ENCODE measurements at places on chromosomes 3 and 15.
A peak's percentile ranks its signal among the peaks of the same experiment; 100 is the strongest.

- DNase-seq = no peak
Observed at GRCh38 chr3:119630128-119630879, 30.1 kb downstream of the POPDC2 start.

GRCh38 chr3:60514866-60515265, 736.4 kb downstream of the FHIT start:
- DNase-seq = no peak

- peak; percentile 51 for DNase-seq
Observed at GRCh38 chr3:100113723-100114412, 433 bp downstream of the FILIP1L start.

GRCh38 chr3:129665024-129665768, 58.7 kb upstream of the PLXND1 start:
- DNase-seq = peak; percentile 37

DNA sequence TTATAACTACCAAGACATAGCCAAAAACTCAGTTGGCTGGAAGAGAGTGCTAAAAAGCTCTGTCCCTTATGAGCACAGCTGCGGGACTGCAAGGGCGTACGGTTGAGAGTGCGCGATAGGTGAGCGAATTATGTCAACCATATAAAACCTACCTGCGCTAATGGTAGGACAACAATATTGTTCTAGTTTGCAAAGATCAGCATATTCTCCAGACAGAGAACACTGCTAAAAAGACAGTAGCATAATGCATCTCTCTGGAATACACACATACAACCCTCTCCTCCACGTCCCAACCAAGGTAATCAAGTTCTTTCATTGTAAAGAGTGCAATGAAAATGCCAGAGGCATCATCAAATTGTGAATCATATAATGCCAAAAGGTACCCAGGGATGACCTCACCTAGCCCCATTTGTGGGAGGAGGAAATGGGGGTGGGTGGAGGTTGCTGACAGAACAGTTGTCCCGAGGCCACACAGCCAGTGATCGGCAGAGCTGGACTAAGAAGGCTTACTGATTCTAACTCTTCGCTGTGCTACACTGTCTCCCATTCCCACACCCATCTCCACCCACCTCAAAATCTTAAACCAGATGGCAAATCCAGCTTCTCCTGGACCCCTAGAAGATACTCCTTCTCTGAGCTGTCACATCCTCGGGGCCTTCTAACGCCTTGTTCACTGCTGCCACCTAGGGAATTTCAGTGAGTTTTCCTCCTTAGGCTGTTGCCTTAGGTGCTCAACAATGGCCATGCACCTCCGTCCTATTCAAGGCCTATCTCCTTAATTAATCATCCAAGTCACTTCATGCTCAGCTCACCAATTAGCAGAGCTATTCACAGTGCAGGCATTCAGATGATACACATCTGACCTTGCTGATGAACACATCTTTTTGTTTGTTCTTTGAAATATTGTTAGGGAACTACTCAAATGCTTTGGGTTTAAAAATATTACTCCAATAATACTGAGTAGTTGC, 60.7 kb downstream of the RPL22L1 start:
- DNase-seq = peak; percentile 77

- no peak for DNase-seq
Observed at GRCh38 chr15:97087006-97087741, 756.7 kb downstream of the NR2F2 start.

DNA sequence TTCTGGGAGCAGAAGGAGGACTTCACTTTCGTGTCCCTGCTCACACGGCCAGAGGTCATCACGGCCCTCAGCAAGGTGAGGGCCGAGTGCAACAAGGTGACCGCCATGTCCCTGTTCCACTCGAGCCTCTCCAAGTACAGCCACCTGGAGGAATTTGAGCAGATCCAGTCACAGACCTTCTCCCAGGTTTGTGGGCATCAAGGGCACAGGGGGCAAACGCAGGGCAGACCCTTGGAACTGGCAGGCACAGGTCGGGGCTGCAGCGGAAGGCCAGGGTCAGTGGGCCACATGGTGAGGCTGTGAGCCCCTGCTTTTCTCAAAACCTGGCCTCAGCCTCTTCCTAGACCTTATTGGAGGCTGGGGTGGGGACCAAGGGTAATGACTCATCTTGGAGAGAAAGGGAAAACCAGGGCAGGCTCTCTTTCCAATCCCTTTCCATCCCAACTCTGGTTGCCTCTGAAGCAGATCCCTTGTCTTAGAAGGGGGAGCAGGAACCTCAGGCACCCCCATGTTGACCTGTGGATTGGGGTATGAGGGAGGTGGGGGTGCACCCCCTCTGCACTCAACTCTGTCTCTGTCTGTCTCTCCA, 29.5 kb downstream of the DNAH1 start:
- no peak for DNase-seq

DNA sequence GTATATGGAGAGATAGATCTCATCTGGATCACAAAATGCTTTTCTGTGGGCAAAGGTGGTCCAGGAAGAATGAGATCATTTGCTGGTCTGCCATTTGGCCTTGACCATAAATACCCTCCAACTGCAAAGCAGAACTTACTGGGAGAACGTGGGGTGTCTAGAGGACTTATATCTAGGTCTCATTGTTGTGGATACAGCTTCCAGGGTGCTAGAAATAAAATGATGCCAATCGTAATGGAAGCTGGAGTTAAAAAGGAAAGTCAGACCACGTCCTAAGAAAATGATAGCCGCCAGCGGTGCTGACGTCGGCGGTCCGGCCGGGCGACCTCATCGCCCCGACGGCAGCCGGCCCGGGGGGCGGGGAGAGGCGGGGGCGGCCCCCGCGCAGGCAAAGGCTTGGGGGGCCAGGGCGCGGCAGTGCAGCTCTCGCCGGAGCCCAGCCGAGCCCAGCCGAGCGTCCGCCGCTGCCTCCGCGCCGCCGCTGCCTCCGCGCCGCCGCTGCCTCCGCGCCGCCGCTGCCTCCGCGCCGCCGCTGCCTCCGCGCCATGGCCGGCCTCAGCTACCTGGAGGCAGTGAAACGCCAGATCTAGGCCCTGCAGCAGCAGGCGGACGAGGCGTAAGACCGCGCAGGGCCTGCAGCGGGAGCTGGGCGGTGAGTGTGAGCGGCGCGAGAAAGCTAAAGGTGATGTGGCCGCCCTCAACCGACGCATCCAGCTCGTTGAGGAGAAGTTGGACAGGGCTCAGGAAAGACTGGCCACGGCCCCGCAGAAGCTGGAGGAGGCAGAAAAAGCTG, 89.5 kb downstream of the EOMES start:
- peak; percentile 39 for DNase-seq

GRCh38 chr15:47857776-47858167, 140.5 kb downstream of the SEMA6D start:
- DNase-seq = no peak

DNA sequence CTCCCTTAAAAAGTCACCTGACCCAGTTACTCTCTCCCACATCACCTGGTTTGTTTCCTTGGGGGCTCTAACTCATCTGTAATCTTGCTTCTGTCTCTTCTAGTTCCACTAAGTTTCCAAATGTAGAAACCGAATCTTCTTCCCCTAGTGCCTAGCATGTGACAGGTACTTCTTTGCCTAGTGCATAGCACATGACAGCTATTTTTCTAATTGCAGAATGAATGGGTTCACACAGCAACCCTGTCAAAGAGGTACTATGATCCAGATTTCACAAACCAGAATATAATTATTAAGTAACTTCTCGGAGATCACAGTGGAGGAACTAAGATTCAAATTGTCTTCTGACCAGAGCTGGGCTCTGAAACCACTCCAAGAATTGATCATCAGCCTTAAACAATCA, 7.4 kb downstream of the DPH3 start:
- no peak for DNase-seq

DNA sequence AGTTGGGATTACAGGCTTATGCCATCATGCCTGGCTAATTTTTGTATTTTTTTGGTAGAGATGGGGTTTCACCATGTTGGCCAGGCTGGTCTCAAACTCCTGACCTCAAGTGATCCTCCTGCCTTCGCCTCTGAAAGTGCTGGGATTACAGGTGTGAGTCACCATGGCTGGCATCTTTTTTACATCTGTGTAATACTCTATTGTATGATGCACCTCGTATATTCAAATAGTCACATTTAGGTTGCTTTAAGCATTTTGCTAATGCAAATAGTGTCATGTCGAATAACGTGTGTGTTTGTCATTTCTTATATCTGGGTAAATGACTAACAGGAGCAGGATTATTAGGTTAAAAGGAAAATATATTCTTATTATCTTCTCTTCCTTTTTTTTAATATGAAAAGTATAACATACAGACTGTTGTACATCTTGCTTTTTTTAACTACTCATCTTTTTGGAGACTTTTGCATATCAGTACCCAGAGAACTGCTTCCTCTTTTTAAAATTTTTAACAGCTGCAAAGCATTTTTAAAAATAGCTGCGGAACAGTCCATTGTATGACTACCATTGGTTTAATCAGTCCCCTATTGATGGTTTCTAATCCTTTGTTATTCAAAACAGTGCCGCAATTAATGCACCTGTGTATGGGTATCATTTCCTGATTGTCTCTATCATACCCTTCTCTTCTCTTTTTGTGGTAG, 13.4 kb downstream of the SCAMP5 start:
- DNase-seq = no peak

- DNase-seq = no peak
Observed at GRCh38 chr3:184717399-184717983, 5.6 kb upstream of the MAGEF1 start.

DNA sequence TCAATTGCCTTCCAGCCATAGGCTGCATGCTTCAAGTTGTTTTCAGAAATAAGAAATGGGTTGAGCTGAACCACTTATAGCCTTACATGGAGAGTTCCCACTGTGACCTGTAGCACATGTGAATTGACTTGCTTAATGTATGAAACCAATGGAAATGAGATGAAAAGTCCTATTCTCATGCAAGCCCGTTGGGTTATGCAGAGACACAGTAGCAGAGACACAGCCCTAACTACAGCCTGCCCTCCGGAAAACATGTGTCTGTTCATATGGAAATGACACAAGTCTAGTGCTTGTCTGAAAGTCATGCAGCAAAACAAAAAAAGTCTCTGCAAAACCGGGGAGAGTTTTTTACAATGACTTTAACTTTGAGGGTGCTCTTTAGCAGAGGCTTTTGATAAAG, 14.5 kb downstream of the HIGD2B start:
- DNase-seq = no peak

- no peak for DNase-seq
Observed at GRCh38 chr3:67517781-67518180, 136.6 kb downstream of the SUCLG2 start.

DNA sequence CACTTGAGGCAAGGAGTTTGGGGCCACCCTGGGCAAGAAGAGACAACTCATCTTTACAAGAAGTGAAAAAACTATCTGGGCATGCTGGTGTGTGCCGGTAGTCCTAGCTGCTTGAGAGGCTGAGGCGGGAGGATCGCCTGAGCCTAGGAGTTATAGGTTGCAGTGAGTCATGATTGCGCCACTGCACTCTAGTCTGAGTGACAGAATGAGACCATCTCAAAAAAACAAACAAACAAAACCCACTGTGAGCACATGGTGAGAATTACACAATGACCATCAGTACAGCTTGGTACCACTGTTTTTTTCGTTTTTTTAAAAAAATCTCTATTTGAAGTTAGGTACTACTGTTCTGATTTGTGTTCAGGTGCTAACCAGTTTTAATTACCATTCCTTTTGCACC, 13.6 kb downstream of the VPS39 start:
- no peak for DNase-seq

- DNase-seq = no peak
Observed at GRCh38 chr3:123411340-123412040, 37.4 kb downstream of the ADCY5 start.

- DNase-seq = peak; percentile 16
Observed at GRCh38 chr3:52896613-52897012, 735 bp downstream of the STIMATE start.

DNA sequence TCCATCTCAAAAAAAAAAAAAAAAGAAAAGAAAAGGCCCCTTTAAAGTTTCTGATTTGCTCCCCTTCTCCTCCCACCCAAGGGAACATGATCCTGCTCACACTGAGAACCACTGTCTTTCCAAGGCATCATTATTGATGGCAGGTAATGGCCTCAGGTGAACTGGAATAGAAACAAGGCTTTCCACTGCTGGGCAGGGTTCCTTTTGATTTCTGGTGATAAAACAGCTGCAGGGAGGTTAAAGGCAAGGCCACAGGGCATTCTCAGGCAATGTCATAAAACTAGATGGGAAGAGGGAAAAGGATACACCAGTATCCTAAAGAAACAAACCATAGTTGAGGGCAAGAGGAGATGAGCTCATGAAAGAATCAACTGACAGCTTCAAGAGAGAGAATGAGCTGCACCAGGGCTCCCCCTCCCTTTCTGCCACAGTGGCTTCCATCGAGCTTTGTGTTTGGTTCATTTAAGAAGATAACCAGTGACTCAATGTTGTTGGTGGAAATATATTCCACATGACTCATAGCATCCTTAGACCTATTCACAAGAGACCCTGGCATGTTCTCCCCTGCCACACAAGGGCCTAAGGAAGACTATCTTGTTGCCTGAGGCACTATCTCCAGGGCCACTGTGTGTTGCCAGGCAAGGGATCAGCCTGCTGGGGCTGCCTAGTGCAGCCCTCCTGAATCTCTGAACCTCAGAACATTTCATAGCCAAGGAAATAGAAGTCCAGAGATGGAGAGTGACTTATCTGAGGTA, 86.4 kb downstream of the WDR76 start:
- peak; percentile 71 for DNase-seq

- no peak for DNase-seq
Observed at GRCh38 chr3:134655706-134656105, 4.9 kb upstream of the KY start.

GRCh38 chr3:190424478-190425439, 24.9 kb downstream of the TMEM207 start:
- DNase-seq = peak; percentile 70

- DNase-seq = no peak
Observed at GRCh38 chr3:89375451-89375850, 268.0 kb downstream of the EPHA3 start.

GRCh38 chr15:97849183-97849582, 111.3 kb upstream of the ARRDC4 start:
- no peak for DNase-seq
